ENCODE measurements at places on chromosomes 3 and 15.
A peak's percentile ranks its signal among the peaks of the same experiment; 100 is the strongest.

DNA sequence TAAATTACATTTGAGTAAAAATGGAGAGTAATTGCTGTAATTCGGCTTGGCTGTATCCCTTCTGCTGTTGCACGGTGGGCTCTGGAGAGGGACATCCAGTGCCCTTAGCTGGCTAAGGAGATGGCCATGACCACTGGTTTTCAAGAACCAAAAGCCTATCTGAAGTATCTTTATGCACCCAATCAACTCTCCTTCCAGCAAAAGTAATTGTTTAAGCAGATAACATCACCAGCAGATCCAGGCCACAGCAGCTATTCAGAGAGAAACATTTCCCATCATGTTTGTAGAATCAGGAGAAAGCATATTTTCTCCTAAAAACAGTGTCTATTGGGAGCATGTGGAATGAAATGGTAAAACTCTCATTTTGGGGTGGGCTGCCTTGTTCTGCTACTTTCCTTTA, 514.5 kb upstream of the RGMA start:
- no peak for DNase-seq

DNA sequence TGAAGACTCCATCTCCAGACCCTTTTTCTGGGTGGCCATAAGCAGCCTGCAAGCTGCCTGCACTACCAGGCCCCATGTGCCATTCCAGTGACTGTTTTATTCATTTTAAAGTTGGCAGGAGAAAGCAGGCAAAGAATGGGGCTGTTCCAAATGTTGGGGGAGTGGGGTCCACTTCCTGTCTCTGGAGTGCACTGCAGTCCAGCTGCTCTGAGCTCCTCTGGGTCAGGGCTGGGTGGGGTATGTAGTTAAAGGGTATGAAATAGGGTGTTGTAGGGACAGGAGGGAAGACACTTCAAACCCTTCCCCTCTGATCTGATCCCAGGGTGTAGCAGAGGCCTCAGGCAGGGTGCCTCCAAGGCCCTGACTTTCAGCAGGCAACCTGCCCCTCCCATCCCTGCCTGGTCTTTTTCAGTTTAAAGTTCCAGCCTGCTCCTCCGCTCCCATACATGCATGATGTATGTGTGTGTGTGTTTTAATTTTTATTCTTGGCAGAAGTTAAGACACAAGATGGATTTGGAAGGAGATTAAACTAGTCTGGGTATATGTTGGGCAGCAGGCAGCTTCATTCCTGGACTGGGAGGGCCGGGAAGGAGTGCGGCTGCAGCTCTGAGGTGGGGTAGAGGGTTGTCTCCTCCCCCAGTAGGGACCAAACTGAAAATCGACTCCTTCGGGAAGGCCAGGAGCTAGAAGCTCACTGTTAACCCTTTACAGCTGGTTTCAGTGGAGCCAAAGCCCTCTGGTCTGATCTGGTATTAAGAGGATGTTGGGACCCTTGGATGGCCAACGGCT, 17.3 kb downstream of the BOC start:
- no peak for DNase-seq

- DNase-seq = no peak
Observed at GRCh38 chr3:144332868-144333267, 361.2 kb downstream of the DIPK2A start.

DNA sequence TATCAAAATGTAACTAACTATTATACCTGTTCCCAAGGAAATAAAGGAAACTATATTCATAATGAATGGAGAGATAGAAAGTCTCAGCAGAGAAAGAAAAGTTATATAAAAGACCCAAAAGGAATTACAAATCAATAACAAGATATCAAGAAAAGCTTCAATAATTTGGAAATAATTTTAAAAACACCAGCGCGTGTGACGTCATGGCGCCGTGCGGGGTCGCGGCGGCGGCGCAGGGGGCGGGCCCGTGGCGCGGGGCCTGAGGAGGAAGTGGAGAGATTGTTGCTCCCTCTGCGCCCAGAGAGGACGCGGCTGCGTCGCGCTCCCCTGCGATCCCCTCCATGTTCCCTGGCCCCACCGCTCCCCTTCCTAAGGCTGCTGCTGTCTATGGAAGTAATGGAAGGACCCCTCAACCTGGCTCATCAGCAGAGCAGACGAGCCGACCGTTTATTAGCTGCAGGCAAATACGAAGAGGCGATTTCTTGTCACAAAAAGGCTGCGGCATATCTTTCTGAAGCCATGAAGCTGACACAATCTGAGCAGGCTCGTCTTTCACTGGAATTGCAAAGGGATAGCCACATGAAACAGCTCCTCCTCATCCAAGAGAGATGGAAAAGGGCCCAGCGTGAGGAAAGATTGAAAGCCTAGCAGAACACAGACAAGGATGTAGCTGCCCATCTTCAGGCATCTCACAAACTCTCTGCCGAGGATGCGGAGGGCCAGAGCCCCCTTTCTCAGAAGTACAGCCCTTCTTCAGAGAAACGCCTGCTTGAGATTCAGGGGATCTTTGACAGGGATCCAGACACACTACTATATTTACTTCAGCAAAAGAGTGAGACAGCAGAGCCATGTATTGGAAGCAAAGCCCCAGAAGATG, 4.1 kb downstream of the XCR1 start:
- no peak for DNase-seq

GRCh38 chr3:134395103-134395502, 20.9 kb upstream of the AMOTL2 start:
- DNase-seq = no peak

DNA sequence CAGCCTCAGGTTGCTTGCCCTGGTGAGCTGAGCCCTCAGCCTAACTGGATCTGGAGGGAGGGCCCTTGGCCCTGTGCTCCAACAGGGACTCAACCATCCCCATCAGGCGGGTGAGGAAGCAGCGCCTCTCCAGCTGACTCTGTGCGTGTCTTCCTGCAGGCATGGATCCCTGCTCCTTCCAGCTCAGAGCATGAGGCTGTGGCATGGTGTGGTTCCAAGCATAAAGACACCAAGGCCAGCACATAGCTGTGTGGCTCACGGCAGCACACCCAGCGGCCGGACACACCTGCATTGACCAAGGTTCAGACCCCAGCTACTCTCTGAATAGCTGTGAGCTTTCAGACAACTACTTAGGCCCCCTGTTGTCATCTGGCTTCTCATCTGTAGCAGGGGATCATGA, 131.0 kb upstream of the PLXNA1 start:
- DNase-seq = no peak

DNA sequence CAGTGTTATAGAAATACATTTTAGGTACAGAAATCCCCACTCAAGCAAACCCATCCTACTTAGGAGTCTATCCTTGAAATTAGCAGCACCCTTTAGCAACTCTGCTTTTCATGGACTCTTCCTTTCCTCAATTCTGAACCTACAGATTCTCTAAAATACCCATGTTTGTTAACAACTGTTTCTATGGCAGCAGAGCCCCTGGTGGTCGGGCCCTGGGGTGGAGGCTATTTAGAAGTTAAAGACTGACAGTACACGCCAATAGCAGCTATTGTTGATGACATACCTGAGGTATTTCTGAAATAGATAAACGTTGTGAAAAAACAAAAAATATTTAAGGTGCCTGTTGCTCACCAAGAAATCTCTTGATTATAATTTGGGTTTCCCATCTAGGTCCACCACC, 23.4 kb upstream of the NRG4 start:
- no peak for DNase-seq

GRCh38 chr15:62209821-62210220, 44.7 kb upstream of the C2CD4B start:
- DNase-seq = no peak

- DNase-seq = peak; percentile 50
Observed at GRCh38 chr3:100082714-100083113, 31.6 kb downstream of the FILIP1L start.

DNA sequence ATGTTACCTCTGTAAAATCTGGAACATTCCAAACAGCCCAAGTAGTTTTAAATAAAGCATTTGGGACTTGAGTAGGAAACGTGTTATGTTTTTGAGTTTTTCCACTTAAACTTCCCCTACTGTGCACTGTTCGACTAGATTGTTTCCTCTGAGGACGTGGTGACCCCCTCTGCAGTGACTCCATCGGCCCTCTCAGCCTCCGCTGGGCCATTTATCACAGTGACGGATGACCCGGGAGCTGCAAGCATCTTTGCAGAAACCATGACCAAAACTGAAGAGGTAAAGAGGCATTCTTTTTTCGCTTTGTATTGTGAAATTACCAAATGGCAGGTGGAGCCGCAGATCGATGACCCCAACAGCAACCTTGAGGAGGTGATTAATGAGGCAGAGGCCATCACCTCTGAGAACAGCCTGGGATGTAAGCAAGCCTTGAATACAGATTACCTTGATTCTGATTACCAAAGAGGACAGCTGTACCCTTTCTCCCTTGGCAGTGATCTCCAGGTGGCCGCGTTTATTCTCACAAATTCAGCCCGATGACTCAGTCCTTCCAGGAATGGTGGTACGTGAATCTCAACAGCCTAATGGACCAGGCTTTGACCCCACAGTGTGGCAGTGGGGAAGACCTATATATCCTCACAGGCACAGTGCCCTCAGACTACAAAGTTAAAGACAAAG, 79.1 kb upstream of the FAN1 start:
- no peak for DNase-seq

- no peak for DNase-seq
Observed at GRCh38 chr15:70401709-70402108, 304.0 kb upstream of the TLE3 start.

DNA sequence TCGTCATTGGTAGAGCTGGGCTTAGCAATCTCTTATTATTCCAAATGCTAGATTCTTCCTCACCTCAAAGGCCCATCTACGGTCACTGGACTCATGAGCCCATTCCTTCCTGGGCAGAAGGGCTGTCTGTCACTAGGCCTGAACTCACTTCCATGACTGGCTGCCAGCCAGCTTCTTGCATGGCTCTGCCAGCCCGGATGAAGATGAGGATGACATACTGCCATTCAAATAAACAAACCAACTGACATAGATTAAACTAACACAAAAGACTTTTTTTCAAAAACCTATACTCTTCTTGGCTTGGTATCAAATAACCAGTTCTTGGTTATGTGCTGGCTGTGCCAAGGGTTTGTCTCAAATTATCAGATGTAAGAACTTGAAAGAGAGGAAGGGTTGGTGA, 23.8 kb downstream of the ISL2 start:
- no peak for DNase-seq

Data from fibroblast of skin of back (primary cell).